Stimulated activated CD4-positive, alpha-beta T cell treated with anti-CD3 and anti-CD28 coated beads, TNF-alpha, amount 100 ng/mL, for 1 hour (primary cell): ENCODE measurements at places on chromosomes 5 and 9.

DNA sequence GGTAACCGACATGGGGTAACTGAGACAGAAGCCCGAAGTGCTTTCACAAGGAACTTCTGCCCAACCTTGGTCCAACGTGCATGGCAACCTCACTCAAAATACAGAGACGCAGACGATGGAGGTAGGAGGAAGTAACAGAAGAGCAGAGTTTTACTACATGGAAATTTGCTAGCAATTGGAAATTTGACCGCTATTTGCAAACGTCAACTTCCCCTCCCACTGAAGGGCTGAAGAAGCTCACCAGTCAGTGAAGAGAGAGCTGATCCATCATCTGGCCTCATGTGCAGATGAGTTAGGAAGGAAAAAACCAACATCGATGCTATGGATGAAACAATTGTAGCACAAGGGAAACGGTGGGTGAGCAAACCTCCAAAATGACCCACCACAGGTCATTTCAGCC, 196.7 kb downstream of the RGS3 start:
- DNase-seq: no peak

DNA sequence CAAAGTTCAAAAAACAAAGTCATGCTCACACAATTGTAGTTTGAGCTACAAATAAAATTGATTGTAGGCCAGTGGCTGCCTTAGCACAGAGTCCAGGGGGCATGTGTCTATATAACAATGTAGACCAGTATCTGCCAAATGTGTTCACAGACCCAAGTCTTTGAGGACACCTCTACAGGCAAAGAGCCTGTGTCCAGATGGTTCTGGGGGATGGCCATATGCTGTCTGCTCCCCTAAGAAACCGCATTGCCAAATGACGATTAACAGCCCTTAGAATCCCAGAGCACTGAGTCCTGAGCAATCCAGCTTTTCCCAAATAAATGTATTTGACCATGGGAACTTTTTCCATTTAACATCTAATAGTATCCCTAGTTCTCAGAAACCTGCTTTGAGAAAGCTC, 169.6 kb downstream of the ADCY2 start:
- no peak for DNase-seq

GRCh38 chr5:135116160-135116561, 82.1 kb upstream of the PITX1 start:
- DNase-seq: no peak

DNA sequence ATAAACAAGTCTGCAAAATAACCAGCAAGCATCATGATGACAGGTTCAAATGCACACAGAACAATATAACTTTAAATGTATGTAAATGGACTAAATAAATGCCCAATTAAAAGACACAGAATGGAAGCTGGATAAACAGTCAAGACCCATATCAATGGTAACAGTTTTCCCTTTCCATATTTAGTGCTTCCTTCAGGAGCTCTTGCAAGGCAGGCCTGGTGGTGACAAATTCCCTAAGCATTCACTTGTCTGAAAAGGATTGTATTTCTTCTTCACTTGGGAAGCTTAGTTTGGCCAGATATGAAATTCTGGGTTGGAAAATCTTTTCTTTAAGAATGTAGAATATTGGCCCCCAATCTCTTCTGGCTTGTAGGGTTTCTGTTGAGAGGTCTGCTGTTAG, 120.2 kb upstream of the RASA1 start:
- no peak for DNase-seq

DNA sequence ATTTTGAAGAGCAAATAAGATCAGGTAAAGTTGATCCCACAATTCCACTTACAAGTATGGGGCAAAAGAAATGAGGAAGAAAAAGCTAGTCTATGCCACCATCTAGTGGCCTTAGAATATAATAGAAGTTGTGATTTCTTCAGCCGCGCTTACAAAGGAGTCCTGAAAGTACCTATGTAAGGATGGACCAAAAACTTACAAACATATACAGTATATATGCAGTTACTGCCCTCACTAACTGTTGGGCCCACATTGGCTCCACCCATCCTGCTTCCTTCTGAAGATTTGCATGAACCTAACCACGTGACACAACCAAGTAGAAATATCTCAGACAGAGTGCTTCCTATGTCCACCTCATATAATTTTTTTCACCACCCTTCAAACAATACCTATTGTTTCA, 11.7 kb upstream of the OR13D1 start:
- DNase-seq: no peak

DNA sequence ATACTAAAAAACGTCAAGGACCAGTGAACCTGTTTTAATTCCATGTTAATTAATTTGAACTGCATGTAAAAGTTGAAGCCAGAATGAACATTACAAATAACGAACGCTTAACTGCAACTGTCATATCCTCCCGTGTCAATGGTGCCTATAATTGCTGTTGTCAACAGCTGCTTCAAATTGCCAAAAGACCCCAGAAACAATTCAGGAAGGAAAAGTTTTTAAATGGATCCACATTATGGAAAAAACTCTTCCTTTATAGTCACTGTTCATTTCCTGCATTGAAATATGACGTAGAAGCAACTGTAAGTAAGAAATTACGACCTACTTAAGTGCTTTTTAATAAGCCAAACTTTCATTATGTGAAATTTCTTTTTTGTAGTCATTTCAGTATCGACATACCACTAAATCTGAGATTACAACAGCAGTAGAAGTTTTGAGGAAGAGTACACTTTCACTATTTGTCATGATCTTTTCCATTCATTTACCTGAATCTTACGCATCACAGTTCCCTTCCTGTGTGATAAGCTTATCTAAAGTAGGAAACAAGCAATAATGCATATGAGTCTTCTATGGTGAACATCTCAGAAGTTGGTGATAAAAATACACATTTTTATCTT, 37.8 kb downstream of the MEF2C start:
- DNase-seq: no peak

- no peak for DNase-seq
Observed at GRCh38 chr5:38117784-38118479, 140.4 kb upstream of the EGFLAM start.

DNA sequence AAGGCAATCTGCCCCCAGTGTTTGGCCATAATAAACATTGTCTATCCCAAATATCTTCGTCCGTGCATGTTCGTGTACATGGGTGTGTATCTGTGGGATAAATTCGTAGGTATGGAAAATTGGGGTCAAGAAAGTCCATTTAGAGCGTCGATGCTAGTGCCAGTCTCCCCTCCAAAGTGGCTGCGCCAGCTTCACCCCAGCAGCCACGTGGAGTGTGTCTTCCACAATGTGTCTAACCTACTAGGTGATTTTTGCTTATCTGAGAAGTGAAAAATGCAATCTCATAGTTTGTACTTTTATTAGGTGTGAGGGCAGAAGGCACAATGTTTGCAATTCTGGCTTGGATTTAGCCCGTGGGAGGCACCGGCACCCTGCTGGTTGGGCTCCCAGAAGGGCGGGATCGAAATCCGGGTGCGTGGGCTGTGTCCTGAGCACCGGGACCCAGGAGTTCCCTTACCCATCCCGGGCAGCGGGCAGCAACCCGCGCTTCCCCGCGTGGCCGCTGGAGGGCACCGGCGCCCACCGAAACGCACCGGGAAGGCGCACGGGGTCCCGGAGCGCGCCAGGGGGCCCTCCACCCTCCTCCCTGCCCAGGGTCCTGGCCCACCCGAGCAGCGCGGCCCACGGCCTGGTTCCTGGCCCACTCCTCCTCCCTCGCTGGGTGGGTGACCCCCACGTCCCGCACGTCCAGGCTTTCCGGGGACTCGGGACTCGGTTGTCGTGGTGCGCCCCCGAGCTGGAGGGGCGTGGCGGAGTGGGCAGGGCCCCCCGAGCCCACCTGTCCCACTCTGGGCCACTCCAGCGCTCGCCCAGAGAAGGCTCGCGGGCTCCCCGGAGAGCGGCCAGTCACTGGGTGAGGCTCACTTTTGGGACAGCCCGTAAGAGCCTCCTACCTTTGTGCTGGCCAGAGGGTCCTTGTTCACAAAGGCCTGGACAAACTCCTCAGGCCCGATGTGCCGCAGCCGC, 55.4 kb upstream of the RNF130 start:
- no peak for DNase-seq

GRCh38 chr9:126228781-126229444, 97.7 kb upstream of the MVB12B start:
- peak; percentile 55 for DNase-seq

DNA sequence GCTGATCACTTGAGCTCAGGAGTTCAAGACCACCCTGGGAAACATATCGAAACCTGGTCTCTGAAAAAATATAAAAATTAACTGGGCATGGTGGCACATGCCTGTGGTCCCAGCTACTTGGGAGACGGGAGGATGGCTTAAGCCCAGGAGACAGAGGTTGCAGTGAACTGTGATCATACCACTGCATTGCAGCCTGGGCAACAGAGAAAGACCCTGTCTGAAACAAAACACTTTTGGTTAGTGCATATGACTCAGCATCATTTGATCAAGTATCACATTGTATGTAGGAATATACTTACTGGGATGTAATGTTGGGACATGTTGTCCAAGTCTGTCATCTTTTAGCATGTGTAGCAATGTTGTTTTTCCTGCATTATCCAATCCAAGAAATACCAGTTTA, 12.0 kb downstream of the SAR1B start:
- DNase-seq: no peak

- DNase-seq: no peak
Observed at GRCh38 chr5:91139572-91140200, 243.4 kb downstream of the ARRDC3 start.

DNA sequence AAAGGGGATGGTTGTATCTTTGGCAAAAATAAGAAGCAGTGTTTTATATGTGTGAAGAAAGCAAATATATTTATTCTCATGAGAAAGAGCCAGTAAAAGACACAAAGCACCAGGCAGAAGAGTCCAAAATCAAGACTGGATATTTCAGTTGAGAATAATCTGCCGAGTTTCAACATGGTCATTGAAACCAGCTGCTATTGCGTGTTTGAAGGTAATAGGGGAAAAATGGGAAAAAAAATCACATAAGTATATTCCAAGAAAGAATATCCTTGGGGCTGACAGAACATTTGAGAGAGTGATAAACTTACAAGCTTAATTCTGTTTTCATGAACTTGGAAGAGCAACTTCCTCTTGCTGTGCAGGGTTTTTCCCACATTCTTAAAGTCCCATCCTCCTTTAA, 79.9 kb downstream of the ISOC1 start:
- no peak for DNase-seq

DNA sequence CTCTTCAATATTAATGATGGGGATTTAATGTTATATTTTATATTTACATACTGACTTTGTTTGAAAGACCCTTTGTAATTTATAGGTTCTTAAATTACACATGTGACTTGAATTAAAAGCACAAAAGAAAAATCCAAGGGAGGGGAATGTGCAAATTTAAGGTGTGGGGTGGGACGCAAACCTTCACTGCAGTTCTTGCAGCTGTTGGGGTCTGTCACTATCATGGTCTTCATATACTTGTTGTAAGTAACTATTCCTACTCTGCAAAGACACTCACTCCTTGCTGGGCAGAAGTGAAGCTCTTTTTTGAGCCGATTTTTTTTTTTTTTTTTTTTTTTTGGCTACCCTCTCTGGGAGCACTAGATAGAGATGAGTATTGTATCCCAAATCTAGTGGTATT, 505.3 kb downstream of the ARHGEF28 start:
- no peak for DNase-seq

GRCh38 chr9:38233343-38233742, 159.2 kb upstream of the ALDH1B1 start:
- DNase-seq: no peak

DNA sequence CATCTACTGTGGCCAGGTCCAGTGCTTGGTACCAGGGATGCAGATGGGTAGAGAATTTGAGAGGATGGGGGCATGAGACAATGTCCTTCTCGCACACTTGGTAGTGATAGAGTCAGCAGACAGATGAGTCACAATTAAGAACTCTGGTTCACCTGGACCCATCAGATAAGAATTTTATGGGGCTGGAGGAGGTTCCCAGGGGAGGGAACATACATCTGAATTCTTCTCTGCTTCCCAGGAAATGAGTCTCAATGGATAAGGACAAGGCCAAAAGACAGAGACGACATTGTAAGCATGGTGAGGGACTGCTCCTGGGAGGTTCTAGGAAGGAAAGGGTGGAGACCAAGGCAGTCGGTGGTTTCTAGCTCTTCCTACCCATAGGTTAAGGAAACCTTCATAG, 5.3 kb downstream of the SLC4A9 start:
- no peak for DNase-seq

GRCh38 chr5:113054899-113055298, 78.3 kb downstream of the DCP2 start:
- DNase-seq: no peak

- DNase-seq: no peak
Observed at GRCh38 chr9:96044401-96044800, 168.9 kb downstream of the ERCC6L2 start.

GRCh38 chr9:88791105-88791805, 200.0 kb upstream of the S1PR3 start:
- no peak for DNase-seq

DNA sequence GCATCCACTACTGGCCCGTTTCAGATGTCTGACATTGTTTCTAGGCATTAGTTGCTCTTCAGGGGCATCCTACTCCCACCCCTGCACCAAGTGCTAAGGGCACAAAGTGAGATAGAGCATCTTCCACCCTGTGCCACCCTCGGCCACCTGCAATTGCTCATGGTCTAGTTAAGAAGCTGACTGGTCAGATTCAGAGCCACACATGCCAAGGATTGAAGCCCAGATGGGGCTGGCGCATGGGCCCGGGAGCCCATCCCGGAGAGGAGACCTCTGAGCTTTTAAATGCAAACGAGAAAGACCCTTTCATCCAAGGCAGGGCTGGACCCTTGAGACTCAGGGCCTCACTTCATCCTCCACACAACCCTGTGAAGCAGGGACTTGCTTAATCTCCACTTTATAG, 28.5 kb downstream of the HRH2 start:
- DNase-seq: no peak

DNA sequence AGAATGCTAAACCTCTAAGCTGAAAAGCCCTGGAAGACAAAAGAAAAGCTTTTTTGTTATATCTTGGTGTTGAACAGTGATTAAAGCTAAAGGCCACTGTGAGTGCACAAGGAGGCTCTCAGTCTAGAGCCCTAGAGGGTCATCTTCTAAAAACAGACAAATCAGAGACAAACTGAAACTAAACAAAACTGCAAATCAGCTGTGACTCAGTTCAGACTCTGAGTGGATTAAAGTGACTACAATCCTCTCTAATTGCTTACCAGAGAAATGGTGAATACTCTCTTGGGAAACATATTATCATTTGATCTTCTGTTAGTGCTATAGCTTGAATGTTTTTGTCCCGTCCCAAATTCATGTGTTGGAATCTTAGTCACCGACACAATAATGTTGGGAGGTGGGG, 491.9 kb downstream of the CDH18 start:
- no peak for DNase-seq

DNA sequence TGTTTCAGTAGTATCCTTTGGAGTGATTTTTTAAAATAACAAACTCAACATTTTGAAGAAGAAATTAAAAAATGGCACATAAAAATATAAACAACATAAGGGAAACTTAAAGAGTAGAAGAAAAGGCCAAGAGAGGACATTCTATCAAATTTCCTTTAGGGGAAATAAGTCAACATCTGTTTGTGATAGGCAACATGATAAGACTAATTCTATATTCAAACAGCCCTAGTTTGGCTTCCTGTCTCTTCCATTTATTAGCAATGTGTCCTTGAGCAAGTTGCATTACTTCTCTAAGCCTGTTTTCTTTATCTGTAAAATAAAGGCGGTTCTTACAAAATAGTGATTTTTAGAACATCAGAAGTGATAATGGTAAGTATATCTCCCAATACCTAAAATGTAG, 24.7 kb downstream of the TYRP1 start:
- no peak for DNase-seq

- no peak for DNase-seq
Observed at GRCh38 chr5:176173647-176174046, 64.6 kb upstream of the SIMC1 start.

GRCh38 chr5:96330530-96331140, 102.4 kb downstream of the PCSK1 start:
- no peak for DNase-seq

- DNase-seq: no peak
Observed at GRCh38 chr9:124600407-124600806, 93.2 kb upstream of the NR5A1 start.
